HFFc6 (cell line): ENCODE measurements at places on chromosomes 6 and 20. TPM values are rescaled to one million over a fixed set of nuclear protein-coding genes. Genes with fewer than 3 reads are reported as not detected.

Gene HSPA12B
- not detected in 3 replicates for total RNA-seq

- no peak for DNase-seq
- peaks cover 47% of the 10 kb centered on the region for H3K4me1 ChIP-seq
- H3K27me3 ChIP-seq, result peaks cover 2% of the 10 kb centered on the region; the same call in 1 of the 2 replicates
- H3K36me3 ChIP-seq, result peaks cover 37% of the 10 kb centered on the region
- H3K27ac ChIP-seq, result peak overlapping the region; percentile 84
Observed at GRCh38 chr6:159761129-159761872, 544 bp upstream of the ACAT2 start.

- H3K27ac ChIP-seq, result no peak overlapping the region
- H3K4me1 ChIP-seq, result peaks cover 21% of the 10 kb centered on the region
- DNase-seq, result no peak
- no peak overlapping the region for H3K4me3 ChIP-seq
- H3K27me3 ChIP-seq, result no peaks in the 10 kb centered on the region
Observed at GRCh38 chr6:53335224-53335994, 13.3 kb downstream of the ELOVL5 start.

DNA sequence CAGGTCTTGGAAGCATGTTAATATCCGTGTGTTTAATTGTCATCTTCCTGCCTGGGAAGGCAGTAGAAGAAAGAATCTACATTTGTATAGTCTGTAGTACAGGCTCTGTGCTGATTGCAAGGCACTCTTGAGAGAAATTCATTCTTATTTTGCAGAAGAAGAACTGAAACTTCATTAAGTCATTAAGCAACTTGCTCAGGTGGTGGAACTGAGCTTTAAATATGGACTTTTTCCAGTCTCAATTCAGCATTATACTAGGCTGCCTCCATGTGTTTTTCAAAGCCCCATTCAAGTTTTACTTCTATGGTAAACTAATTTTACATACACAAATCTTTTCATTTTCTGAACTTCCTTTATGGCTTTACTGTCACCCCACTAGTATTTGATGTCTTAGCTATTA is 18.7 kb downstream of the ZNF451 start:
- H3K4me3 ChIP-seq, result no peak overlapping the region
- H3K27me3 ChIP-seq, result no peaks in the 10 kb centered on the region
- no peak overlapping the region for H3K27ac ChIP-seq
- peaks cover 7% of the 10 kb centered on the region; the same call in 1 of the 2 replicates for H3K4me1 ChIP-seq
- peaks cover 18% of the 10 kb centered on the region for H3K36me3 ChIP-seq

DNA sequence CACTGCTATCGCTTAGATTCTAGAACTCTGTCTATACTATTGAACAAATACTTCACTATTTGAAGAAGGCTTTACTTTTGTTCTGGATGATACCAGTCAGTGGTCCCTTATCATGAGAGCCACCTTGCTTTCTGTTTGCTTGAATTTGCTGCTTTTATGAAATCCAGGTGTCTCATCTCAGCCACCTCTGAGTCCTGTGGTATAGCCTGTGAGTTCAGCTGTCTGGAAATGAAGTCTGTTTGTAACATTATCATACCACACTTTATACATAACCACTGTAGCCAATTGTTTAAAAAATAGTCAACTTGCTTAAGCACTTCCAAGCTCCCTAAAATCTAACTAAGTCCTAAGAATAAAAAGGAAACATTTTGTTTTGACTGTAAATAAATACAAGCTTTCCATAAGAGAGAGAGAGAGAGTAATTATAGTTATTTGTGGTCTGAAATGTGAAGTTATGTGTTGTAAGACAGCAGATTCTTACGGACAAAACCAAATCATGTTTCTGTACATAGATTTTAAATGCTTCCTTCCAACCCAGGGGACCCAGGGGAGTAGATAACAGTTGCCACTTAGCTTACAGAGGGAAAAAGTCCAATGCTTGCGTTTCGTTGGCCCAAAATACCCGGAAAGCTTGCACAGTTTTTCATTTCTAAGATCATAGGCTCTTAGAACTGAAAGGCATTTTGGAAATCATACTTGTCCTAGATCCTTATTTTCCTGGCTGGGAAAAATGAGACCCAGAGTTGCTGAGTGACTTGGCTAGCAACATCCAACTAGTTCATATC is 1107.8 kb upstream of the FLRT3 start:
- DNase-seq, result no peak
- no peaks in the 10 kb centered on the region for H3K27me3 ChIP-seq
- H3K27ac ChIP-seq, result no peak overlapping the region
- no peaks in the 10 kb centered on the region for H3K36me3 ChIP-seq

- no peaks in the 10 kb centered on the region for H3K4me1 ChIP-seq
- H3K27me3 ChIP-seq, result no peaks in the 10 kb centered on the region; the same call in none of the 2 replicates
- no peak overlapping the region for H3K4me3 ChIP-seq
Observed at GRCh38 chr20:36974660-36975059, 23.2 kb upstream of the SAMHD1 start.

DNA sequence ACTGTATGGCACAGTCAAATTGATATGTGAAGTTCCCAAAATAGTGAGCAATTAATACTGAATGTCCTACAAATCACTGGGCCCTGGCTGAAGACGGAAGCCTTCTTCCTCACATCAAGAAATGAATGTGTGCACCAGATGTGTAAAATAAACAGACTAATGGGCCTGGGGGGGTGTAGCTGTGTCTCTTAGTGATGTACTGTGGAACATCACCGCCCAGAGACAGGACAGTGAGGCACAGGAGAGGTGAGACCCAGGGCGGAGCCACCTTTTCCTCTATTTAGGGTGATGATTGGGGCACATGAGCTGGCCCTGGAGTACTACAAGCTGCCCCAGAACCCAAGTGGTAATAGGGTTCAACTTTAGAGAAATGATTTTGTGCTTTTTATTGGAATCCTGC is 368.5 kb upstream of the ARID1B start:
- no peak for DNase-seq
- no peak overlapping the region for H3K27ac ChIP-seq
- H3K27me3 ChIP-seq, result no peaks in the 10 kb centered on the region
- H3K36me3 ChIP-seq, result no peaks in the 10 kb centered on the region
- peaks cover 9% of the 10 kb centered on the region; the same call in 1 of the 2 replicates for H3K4me1 ChIP-seq
